ENCODE measurements at places on chromosomes 4 and X. TPM values are rescaled to one million over a fixed set of nuclear protein-coding genes. Genes with fewer than 3 reads are reported as not detected.
A peak's percentile ranks its signal among the peaks of the same experiment; 100 is the strongest.

Gene GYPA
- not detected for total RNA-seq

Gene EXOC1L
- total RNA-seq: not detected

Gene TMEM184C
- total RNA-seq: 23.2 TPM

GRCh38 chrX:115591420-115591819 is 30.4 kb downstream of the PLS3 start:
- no peak for DNase-seq

DNA sequence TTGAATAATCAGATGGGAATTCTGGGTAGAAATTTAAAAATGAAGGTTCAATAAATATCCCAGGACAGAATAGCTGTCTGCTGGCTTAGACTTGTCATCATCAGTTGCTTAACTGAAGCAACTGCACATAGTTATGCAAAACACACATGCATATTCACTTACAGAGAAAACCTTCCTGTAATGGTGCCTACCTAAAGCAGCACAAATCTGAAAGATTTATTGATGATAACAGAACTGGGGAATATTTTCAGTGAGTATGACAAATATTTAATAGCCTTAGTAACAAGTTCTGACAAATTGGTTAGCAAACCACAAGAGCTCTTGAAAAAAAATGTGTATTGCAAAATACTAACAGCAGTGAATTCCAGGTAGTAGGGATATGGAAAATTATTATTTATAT is 606.8 kb upstream of the BOD1L1 start:
- DNase-seq: no peak

- DNase-seq: no peak
These were observed 495.2 kb downstream of the PDGFC start for GRCh38 chr4:156476359-156476758.

DNA sequence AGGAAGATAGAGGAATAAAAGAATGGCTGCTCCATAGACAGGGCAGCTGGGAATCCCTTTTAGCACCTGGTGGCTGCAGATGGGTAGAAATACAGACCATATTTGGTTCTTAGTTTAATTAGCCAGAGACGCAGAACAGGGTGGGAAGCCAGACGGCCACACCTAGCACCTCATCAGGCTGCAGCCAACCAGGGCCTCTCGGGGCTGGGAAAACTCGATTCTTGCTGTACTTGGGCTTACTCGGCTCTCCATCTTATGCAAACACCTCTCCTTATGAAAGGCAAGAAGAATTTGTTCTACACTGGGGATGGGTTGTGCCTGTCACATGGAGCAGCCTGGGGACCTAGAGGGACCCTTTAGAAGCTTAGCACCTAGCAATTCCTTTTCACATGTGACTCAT is 19.7 kb downstream of the IRAK1 start:
- DNase-seq: no peak

GRCh38 chrX:20267931-20268701 is 1.4 kb upstream of the RPS6KA3 start:
- peak; percentile 30 for DNase-seq

DNA sequence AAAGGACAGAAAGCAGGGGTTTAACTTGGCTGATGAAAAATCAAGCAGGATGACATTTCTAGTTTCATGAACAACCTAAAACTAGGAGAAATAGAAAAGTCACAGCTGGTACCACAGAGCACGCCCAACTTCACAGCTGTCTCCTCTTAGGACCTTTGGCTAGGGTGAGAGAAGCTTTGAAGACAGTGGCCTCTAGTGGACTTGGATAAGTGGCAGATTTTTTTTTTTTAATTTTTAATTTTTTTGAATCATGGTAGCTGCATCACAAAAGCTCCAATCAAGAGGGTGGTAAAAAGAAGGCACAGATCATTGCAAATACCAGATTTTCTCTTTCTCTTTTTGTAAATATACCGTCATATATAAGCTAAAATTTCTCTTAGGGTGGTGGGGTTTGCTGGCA is 20.2 kb upstream of the MAP3K15 start:
- DNase-seq: peak; percentile 12

DNA sequence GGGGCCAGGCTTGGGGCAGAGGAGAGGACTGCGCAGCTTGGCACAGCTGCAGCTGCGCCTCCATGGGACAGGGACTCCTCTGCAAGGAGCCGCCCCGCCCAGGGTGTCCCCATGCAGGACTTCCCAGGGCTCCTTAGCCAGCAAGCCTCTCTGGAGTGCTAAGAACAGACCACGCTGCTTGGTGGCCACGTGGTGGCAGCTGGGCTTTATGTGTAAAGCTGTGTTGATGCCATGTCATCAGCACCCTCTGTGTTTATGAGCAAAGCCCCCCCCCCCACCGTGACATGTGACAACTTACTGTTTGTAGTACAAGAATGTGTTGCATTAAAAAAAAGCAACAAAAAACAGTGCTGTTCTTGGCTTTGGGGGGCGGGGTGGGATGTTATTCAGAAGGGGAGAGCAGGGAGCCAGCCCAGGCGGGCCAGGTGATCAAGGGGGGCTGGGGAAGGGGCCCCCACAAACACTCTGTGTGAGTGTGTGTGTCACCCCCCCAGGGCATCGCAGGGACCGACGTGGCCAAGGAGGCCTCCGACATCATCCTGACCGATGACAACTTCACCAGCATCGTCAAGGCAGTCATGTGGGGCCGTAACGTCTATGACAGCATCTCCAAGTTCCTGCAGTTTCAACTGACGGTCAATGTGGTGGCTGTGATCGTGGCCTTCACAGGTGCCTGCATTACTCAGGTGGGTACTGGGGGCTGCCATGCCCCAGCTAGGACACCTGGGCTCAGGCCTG is 40.3 kb downstream of the ATP2B3 start:
- DNase-seq: no peak

DNA sequence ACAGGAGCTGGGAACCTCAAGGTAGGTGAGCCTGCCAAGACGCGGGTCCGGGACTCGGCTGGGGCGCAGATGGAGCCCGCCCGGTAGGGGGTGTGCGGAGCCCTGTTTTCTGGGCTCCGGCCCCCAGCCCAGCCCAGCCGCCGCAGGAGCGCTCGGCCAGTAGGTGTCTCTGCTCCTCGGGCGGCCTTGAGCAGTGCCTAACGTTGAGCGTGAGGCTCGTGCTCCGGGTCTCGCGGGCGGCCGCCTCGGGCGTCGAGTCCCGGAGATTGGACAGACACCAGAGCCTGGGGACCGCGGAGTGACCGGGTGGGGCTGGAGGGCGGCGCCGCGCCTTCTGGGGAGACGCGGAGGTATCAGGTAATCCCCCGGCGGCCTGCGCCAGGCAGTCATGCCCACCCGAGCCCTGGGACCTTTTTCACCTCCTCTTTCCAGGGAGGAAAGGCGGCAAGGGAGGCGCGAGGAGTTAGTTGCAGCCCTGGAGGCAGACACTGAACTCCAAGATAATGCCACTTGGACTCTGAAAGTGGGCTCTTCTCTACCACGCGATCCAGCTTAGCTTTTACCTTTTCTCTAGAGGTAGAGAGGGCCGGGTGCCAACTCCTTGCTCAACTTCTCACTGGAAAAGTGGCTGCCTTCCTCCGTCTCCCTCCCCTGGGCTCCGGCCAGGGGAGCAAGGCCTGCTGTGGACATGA is 14.5 kb upstream of the FGG start:
- DNase-seq: no peak

- DNase-seq: no peak
These were observed 20.5 kb downstream of the SEL1L3 start for GRCh38 chr4:25842229-25842845.
